Smooth muscle cell of the brain vasculature (primary cell): ENCODE measurements at places on chromosomes 1 and 21.

- DNase-seq, result no peak
Measured at GRCh38 chr1:69441496-69441895, 126.2 kb upstream of the LRRC7 start.

- DNase-seq, result no peak
Measured at GRCh38 chr1:47816325-47817071, 180.7 kb downstream of the TRABD2B start.

GRCh38 chr21:16028142-16028541 lies 298.4 kb downstream of the USP25 start:
- DNase-seq, result no peak

DNA sequence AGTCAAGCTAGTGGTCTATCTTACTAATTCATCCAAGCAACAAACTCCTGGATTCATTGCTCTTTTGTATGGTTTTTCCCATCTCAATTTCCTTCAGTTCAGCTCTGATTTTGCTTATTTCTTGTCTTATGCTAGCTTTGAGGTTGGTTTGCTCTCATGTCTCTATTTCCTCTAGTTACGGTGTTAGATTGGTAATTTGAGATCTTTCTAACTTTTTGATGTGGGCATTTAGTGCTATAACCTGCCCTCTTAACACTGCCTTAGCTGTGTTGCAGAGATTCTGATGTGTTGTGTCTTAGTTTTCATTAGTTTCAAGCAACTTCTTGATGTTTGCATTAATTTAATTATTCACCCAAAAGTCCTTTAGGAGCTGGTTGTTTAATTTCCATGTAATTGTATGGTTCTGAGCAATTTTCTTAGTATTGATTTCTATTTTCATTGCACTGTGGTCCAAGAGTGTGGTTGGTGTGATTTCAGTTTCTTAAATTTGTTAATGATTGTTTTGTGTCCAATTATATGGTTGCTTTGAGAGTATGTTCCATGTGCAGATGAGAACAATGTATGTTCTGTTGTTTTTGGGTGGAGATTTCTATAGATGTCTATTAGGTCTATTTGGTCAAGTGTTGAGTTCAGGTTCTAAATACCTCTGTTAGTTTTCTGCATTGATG lies 154.6 kb downstream of the PLPPR5 start:
- DNase-seq, result no peak

- no peak for DNase-seq
Measured at GRCh38 chr1:18290740-18291412, 183.3 kb downstream of the IGSF21 start.

DNA sequence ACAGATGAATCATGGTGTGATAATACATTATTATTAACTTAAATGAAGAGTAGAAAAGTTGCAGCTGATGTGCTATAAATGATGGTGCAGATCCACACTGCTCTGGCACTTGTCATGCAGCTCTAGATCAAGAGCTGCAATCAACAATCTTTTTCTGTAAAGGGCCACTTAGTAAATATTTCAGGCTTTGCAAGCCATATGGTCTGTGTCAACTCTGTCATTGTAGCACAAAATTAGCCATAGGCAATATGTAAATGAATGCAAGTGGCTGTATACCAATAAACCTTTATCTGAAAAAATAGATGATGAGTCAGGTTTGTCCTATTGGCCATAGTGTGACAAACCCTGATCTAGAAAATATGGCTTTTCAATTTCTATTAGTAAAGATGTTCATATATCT lies 66.6 kb downstream of the RGS18 start:
- no peak for DNase-seq

DNA sequence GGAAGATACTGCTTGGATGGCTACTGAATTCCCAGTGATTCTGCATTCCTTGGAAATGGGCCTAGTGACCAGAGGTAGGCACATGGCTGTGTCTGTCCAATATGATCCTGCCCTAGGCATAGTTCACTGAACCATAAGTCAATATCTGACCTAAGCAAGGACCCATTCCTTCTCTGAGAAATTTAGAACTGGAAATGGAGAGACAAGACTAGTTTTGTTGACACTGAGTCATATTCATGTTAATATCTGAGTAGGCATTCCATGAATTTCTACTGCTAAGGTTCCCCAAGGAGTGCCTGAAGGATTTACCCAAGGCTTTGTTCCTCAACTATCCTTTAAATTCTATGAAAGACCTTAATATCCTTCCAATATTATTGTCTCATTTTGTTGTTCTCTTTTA lies 329.8 kb upstream of the BEND5 start:
- no peak for DNase-seq

DNA sequence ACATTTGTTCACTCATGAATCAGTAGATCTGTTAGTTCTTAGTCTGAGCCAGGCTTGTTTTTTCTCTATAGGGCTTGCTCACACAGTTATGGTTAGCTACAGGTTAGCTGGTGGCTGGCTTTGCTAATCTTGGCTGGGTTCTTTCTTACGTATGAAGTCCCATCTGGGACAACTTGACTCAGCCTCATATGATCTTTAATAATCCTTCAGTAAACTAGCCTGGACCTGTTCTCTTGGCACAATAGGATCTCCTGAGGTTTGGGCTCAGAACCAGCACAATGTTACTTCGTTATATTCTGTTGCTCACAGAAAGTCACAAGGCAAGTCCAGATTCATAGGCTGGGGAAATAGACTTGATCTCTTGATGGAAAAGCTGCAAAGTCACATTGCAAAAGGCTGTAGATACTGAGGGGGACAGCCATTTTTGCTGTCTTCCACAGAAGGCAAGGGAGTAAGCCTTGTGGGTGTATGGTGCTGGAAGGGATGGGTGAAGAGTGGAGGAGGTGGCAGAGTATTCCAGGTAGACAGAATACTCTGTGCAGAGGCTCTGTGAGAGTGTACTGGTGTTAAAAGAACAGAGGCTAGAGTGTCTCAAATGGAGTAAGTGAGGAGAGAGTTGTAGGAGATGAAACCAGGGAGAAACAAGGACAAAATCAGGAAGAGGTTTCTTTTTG lies 24.4 kb downstream of the EFCAB7 start:
- no peak for DNase-seq

DNA sequence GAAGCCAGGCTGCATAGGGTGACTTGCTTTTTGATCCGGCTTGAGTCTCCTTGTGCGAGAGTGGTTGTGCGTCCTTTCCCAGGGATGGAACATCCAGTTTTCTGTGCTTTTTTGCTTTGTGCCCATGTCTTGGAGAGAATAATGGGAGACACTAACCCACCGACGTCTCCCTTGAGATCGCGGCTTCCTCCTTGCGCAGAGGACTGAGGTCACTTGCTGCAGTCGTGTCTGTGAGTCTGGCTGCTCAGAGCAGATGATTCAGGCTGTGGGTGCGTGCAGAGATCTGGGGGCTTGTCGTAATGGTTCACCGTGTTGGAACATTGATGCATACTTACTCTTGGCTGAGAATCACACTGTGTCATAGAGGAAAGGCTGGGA lies 164.5 kb upstream of the CACNA1E start:
- no peak for DNase-seq

DNA sequence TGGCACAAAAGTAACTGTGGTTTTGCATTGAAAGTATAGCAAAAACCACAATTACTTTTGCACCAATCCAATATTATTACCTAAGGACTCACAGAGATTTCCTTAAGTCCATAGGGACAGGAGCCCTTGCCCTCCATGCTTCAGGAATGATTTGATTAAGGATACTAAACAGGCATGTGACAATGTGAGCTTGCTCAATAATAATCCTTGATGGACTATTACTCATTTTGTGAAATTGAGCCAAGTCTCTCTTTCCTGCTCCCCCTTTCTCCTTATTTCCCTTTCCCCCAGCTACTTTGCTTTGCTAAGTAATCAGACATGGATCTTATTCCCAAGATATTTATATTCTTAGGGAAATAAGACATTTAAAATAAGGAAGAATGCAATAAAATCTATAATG lies 21.6 kb upstream of the RGL1 start:
- DNase-seq, result no peak

- peak; percentile 29 for DNase-seq
Measured at GRCh38 chr1:66300972-66301451, 232.9 kb upstream of the SGIP1 start.

- DNase-seq, result no peak
Measured at GRCh38 chr1:111852261-111852721, 96.6 kb downstream of the DDX20 start.

DNA sequence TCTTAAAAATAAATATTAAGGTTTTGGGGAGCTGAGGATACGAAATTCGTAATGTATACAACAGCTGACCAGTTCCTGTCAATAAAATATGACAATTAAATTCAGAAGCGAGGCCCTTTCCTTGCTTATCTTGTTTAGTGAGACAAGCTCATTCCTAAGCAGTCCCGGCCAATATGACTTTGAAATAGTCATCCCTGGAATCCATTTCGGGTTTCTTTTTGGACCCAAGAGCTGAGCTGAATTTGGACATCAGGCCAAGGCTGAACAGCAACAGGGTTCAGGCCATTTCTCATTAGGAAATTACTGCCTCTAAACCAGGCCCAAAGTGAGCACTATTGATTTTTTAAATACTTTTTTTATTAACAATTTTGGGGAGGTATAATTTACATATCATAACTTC lies 17.3 kb upstream of the FMN2 start:
- no peak for DNase-seq

- DNase-seq, result no peak
Measured at GRCh38 chr1:60904099-60904851, 178.1 kb upstream of the NFIA start.

- no peak for DNase-seq
Measured at GRCh38 chr21:40021558-40022351, 154.5 kb downstream of the PCP4 start.

- DNase-seq, result no peak
Measured at GRCh38 chr1:24366707-24367106, 46.9 kb downstream of the STPG1 start.

GRCh38 chr1:30196457-30196856 lies 526.9 kb downstream of the MATN1 start:
- no peak for DNase-seq

DNA sequence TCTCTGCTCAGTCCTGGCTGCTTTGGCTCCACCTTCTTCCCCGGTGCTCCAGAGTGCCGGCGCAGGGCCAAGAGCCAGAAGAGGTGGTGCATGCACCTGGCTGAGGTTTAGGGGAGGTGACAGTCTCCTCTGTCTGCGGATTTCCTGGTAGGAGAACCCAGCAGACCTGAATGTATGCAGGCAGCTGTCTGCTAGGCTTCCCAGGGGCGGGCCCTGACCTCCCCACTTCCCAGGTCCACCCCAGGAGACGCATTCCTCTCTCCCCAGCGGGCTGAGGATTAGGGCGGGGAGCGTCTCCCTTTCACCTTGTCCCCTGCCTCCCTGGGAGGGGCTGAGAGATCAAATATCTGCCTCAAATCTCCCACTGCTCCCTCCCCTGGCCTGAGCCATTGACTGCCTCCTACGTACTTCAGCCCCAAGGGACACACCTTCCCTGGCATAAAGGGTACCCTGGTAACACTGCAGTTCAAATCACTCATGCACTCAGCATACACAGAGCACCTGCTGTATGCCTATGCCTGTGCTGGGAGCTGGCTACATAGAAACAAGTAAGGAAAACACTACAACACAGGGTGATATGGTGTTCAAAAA lies 27.5 kb downstream of the DMBX1 start:
- no peak for DNase-seq

- no peak for DNase-seq
Measured at GRCh38 chr1:81731989-81732388, 68.7 kb upstream of the ADGRL2 start.

DNA sequence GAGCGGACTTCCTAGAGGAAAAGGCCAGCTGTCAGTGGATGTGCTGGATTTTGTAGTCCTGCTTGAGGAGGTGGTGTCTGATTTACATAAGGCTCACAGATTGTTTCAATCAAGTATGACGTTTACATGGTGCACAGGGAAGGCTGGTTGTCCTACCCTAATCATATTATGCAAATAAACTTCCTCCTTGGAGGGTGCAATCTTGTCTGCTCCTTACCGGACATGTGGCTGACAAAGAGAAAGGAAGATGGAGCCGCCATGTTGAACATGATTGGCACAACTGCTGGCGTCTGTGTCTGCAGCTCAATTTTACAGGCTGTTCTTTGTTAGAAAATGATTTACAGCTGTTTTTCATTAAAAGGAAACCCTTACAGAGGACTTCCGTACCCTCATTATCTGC lies 1656.1 kb downstream of the KCNT2 start:
- DNase-seq, result no peak

DNA sequence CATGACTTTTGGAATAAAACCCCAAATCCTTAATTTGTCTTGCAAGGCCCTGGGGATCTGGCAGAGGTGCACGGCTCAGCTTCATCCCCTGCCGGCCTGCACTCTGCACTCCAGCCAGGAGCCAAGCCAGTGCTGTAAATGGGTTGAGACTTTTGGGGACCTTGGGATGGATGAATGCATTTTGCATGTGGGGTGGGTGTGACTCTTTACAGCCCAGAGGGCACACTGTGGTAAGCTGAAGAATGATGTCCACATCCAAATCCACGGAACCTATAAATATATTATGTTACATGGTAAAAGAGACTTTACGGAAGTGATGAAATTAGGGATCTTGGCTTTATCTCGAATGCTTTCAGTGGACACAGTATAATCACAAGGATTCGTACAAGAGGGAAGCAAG lies 177.8 kb downstream of the EDEM3 start:
- no peak for DNase-seq

- DNase-seq, result no peak
Measured at GRCh38 chr1:76833151-76833550, 34.1 kb upstream of the ST6GALNAC5 start.

DNA sequence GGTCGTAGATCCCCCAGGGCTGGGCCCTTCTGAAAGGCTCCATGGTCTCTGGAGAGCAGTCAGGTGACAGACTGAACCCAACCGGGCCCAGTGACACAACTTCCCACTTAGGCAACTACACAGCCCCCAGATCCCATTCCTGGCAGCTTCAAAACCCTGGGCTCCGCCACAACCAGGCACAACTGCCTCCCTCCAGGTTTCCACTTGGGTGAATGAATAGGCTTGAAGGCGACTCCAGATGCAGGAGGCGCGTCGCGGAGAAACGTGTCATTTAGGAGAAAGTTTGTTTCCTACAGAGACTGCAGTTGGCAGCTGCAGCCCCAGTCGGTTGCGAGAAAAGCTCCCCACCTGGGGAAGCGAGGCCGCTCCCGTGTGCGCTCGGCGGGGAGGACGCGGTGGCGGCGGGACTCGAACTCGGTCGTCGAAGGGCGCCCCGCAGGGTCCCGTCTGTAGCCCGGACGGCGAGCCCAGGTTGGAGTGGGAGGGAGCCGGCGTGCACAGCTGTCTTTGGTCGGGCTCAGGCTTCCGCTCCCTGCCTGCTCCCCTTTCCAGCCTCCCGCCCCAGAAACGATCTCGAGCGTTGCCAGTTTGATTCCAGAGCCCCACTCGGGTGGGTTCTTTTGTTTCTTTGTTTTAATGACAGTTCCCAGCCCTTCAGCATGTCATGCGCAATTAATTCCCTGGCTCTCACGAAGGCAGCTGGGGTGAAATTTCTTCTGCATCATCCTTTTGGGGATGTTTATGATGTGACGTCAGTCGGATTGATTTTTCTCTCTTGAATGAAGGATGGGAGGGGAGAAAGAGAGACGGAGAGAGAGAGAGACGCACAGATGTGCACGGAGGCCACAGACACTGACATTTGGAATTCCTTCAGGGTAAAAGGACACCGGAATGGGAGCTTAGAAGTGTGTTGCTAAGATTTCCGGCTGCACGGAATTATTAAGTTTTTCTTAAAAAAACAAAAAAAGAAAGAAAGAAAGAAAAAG lies 862 bp upstream of the SGIP1 start:
- no peak for DNase-seq
